ENCODE measurements at places on chromosomes 6 and 20.
A peak's percentile ranks its signal among the peaks of the same experiment; 100 is the strongest.

GRCh38 chr20:58829531-58829941 is 21.2 kb downstream of the GNAS-AS1 start:
- no peak for DNase-seq

DNA sequence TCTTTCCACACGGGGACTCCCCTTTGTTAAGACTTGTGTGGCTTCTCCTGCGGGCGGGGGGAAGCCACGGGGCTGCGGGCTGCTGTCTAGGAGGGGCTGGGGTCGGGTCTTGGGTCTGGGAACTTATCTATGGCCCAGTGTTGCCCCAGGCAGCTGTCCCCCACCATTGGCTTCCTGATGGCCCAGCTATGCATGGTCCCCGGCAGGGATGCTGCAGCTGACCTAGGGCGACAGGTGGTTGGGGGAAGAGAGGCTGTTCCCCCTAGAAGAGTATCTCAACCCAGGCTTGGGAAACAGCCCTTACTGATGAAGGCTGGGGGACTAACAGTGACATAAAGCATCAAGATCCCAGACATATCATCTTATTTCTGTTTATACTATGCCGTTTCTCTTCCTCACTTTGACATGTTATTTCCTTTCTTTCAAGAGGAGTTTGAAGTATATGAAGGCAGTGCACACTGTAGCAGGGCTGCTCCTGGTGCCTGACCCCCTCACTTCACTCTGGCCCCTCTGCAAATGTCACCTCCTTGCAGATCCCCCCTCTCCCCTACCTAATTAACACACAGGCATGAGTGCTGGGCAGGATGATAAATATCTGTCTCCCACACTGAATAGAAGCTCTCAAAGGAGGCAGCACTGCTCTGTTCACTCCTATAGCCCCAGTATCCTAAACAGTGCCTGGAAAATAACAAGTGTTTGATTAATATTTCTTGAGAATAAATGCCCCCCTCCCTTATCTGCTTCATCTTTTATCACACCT is 87.0 kb downstream of the HIVEP2 start:
- no peak for DNase-seq

DNA sequence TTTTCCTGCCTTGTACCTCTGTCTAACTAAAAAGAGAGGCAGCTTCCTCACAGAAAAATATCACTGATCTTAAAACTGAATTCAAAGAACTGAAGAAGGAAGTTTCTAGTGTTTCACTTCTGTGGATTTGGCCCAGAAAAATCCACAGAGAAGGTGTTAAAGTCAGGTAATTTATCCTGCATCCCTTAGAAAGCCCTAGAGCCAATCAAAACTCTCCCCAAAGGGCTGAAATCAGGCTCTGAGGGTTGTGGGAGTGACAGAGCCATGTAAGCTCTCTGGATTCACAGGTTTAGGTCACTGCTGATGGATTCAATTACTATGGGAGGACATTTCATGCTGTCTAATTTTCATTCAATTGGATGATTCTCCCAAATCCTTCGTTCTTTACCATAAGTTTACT is 152.3 kb downstream of the OR2B2 start:
- DNase-seq = no peak

- DNase-seq = peak; percentile 53
Observed at GRCh38 chr20:50144362-50144761, 9.2 kb downstream of the PEDS1 start.

DNA sequence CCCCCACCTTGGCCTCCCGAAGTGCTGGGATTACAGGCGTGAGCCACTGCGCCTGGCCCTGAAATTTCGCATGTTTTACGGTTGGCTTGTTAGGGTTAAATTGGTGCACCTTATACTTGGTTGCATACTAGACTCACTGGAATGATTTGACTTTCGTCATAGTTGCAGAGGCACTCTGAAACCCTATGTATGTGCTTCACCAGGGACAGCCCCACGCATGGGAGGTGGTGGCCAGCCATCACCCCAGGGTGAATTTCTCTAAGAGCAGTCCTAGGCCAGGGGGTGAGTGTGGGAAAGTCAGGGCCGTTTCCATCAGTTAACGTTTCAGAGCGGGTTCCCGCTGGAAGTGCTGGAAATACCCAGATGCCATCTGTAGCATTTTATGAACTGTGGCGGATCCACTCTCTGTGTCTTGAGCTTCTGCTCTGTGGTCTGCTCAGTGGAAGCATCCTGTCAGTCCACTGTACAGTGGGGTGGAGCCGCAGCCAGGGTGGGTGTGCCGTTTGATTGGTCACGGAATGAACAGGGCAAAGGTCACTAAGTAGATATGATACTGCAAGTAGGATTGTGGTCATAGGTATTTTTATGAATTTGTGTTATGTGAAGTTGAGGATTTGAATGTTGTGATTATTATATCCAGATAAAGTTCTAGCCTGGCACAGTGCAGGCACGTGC is 13.2 kb downstream of the DNAJC5 start:
- DNase-seq = no peak

GRCh38 chr20:34876406-34877282 is at the start of gene ACSS2:
TSS of gene ACSS2 (plus strand) at chr20:34876612. CDS start at chr20:34876646, 34 bp downstream.
- DNase-seq = peak; percentile 22

GRCh38 chr20:48339190-48339985 is 488.4 kb downstream of the PREX1 start:
- DNase-seq = no peak

- no peak for DNase-seq
Observed at GRCh38 chr20:63787302-63787701, 43.8 kb downstream of the ZBTB46 start.

- DNase-seq = no peak
Observed at GRCh38 chr20:48364688-48365421, 462.9 kb downstream of the PREX1 start.

- no peak for DNase-seq
Observed at GRCh38 chr6:131419702-131420101, 153.3 kb upstream of the ARG1 start.

DNA sequence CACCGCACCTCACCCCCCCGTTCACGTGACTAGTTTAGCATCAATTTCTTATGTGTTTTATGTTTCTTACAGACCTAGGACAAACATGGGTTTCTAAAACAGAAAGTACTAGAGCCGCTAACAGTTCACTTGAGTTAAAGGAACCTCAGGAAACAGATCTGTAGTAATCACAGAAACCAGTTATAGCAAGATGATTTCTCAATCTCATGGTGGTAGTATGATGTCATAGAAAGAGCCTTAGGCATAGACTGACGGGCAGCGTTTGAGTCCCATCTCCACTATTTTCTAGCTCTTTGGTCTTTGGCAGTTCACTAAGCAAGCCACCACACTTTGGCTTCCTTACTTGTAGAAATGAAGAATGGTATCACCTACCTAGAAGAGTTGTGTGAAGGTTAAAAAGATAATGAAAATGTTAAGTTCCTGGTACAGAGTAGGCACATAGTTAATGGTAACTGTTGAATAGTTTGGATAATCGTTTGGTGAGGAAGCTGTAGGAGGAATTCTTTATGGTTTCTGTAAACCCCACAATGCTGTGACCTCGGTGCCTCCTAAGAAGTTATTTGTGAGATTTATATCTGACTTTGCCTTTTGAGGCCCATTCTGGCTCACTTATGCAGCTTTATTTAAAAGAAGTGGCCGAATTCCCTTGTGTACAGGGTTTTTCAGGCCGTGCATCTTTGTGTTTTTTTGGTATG is 21.3 kb downstream of the CTNNBL1 start:
- DNase-seq = no peak

GRCh38 chr20:1567392-1568162 is 10.1 kb upstream of the SIRPD start:
- peak; percentile 30 for DNase-seq

DNA sequence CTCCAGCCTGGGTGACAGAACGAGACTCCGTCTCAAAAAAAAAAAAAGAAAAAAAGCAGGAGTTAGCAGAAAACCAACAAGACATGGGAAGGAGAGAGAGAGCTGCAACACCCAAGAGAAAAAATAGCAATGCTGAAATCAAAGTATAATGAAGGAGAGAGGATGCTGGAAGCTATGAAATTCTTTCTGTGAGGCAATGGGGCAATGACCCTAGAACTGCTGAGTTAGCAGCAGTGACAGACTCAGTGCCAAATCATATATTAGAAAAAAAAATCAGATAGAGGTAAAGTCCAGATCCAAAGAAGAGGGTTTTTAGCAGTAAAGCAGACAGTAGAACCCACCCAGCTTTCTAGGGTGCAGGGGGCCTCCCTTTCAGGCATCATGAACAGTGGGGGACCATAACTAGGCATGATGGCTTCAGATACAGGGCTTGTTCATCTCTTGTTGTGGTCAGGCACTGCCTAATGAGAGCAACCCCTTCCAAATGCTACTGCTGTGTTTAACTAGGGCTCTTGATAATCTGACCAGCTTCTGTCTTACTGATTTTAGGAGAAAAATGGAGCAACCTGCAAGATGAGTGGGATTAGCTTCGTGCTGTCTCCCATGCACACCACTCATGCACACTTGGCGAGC is 26.9 kb downstream of the SLC17A2 start:
- no peak for DNase-seq

- DNase-seq = no peak
Observed at GRCh38 chr6:3318821-3319540, 60.2 kb downstream of the PSMG4 start.

All from ELF-1 (cell line).